ENCODE measurements at places on chromosomes 7 and 10.

DNA sequence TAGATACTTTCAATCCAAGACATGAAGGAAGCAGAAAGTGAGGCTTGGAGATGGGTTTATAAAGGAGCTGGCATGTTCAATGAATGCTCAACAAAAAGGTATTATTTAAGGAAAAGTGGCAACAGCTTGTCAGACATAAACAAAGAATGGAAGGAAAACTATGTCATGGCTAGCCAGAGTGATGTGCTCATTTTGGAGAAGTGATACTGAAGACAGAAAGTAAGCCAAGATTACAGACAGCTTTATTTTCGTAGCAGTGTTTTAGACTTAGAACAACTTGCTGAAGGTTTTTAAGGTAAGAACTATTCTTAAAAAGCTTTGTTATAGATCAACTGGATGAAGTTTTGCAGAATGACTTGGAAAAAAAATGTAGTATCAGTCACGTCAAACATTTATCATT lies 160.5 kb upstream of the FERD3L start:
- no peak for DNase-seq

GRCh38 chr10:101489355-101489754 lies 98.7 kb downstream of the POLL start:
- no peak for DNase-seq

DNA sequence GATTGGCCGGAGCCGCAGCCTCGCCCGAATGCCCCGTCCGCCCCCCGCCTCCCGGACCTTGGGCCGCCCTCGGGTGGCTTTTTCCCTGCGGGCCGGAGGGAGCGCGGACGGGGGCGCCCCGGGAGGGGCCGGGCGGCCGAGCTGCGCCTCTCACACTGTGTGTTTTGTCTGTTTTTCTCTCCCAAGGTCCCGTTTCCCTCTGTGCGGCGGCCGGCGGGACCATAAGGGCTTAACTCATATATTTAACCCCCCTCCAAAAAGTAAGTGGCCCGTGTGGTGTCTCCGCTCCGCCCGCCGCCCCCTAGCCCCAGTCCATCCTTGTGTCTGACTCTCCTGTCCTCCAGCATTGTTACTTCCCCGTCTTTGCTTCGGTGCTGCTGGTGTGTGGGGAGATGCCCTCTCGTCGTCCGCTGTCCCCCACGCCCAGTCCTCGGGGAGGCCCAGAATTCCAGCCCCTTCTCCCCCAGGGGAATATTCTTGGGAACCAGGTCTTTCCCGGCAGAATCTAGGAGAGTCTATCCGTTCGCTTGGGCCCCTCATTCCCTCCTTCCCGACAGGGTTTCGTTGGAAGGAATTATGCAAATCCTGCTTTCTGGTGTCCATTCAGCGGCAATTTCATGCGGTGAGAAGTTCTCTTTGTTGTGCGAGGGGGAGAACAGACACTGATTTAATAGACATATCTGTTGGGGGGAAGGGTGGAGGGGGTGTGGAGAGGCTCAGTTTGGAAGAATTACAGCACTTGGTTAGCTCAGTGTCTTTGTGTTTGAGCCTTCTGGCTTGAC lies 1.3 kb downstream of the LCOR start:
- DNase-seq: no peak

GRCh38 chr10:61662794-61663259 lies at the start of gene CABCOCO1:
CABCOCO1 (plus strand) TSS chr10:61662929; CDS start chr10:61662973, 44 bp downstream.
- peak; percentile 53 for DNase-seq

DNA sequence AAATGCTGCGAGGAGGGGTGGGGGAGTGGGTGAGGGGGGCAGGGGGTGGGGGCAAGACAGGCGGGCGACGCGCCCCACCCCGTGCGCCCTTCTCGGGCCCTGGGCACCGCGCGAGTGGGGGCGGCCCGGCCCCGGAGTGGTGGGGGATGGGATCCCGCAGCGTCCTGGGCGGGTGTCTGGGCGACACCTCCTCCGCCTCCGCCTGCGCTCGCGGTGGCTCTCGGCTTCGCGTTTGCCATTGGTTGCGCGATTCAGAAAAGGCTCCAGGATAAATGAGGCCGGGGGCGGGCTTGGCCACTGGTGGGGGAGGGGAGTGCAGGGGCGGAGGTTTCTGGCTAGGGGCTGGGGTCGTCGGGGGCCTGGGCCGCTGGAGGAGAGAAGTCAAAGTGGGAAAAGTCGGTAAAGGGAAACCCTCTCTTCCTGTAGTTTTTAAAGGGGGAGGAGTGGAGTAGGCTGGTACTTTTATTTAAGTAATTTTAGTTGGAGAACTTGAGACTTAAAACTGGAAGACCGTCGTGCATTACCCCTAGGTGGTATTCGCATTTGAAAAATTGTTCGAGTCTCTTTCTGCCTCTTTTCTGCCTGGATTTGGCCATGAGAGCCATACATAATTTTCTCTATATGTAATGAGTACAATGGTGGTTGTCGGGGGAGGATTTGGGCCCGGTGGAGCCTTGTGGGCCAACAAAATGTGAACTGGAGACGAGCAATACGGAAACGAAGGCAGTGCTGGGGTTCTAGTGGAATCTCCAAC lies 992 bp upstream of the IGF2BP3 start:
- DNase-seq: no peak

Measured in heart right ventricle (tissue), 16 donors.